Spinal cord (tissue), 10 donors: ENCODE measurements at places on chromosomes 2 and 18.
A peak's percentile ranks its signal among the peaks of the same experiment; 100 is the strongest.

GRCh38 chr2:71531522-71532047, 78.2 kb downstream of the DYSF start:
- DNase-seq = no peak

- DNase-seq = no peak
Measured at GRCh38 chr2:10188211-10188610, 65.7 kb downstream of the RRM2 start.

DNA sequence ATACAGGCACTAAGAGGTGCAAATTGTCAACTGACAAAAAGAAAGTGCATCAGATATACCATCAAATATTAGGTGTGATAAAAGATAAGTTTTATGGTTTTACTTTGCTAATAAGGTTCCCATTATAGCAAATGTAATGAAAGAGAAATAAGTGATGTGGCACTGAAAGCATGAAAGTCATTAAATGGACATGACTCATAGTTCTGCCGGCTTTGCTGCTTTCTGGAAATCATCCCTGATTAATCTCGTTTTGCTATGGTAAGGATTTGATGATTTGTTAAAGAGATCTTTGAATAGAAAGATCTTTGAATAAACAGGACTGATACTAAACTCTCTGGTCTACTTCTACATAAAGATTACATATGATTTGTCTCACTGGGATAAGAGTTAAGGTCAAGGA, 72.7 kb downstream of the CLIP4 start:
- no peak for DNase-seq

DNA sequence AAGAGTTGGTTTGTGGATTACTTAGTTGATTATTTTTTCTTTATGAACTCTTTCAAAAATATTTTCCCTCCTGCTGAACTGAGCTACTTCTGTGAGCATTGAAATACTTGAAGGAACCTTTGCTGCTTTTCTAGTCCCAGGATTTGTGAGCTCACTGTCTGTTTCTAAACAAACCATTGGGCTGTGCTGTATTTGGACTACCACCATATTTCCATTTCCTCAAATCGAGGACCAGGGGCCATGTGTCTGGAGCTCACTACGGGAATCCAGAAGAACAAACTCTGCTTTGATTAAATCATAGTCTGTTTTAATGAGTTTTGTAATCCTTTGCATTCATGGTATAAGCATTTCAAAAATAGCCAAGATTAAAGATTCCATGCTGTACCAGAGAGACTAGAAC, 1.3 kb downstream of the MRPL33 start:
- DNase-seq = no peak

- no peak for DNase-seq
Measured at GRCh38 chr18:58276789-58277739, 233.0 kb downstream of the NEDD4L start.

DNA sequence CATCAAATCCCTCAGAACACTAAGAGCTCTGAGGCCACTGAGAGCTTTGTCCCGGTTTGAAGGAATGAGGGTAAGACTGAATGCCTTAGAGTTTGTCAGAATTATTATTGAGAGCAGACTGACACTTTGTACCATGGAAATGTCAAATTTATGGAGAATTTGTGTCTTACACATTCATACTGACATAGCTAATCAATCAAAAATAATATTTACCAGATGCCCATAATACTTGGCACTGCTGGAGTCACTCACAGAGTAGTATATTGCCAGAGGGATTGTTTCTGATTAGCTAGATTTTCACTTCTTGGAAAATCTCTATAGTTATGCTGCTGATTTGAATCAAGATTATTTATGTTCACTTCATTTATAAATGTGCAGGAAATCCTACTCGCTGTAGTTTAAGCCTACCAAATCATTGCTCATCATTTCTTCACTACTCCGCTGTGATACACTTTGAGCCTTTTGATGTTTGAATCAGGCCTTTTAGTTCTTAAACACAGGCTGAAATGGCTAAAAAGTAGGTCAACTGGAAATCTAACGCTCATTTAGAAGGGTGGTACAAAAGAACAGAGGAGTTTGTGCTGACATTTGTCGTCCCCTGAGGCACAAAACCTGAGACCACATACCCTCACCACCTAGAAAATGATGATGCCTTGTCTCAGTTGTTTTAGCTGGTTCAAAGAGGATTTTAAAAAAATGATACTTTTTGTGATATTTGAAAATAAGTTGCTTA, 96.1 kb upstream of the CSRNP3 start:
- peak; percentile 7 for DNase-seq

DNA sequence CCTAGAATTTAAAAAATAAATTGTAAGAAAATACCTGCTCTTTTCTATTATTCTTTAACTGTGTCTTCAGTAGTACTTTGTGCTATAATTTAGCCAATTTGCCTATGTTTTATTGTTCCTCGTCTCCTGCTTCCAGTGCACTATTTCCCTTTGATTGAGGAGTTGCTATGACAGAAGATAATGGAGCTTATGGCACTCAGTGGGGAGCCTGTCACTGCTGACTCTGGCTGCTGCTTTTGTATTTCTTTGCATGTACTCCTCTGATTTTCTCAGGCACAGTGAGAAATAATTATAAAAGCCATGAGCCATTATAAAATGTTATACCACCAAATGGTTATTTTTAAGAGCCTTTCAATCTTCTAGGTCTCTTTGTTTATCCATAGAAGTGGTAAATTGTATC, 1310.8 kb upstream of the SLC39A10 start:
- DNase-seq = no peak

DNA sequence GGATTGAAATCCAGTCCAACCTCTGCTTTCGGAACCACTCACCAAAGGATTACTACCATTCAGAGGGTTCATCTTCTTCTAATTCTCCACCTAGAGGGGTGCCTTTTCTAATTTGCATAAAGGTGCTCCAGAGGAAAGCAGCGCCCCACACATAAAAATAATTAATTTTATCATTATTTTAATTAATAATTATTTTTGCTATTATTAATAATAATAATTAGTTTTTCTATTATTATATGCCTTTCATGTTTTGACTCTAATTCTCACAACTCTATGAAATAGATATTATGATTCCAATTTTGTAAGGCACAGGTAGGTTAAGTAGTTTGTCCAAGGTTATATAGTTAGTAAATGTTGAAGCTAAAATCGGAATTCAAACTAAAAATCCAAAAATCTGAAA, 51.9 kb downstream of the UNC80 start:
- no peak for DNase-seq

DNA sequence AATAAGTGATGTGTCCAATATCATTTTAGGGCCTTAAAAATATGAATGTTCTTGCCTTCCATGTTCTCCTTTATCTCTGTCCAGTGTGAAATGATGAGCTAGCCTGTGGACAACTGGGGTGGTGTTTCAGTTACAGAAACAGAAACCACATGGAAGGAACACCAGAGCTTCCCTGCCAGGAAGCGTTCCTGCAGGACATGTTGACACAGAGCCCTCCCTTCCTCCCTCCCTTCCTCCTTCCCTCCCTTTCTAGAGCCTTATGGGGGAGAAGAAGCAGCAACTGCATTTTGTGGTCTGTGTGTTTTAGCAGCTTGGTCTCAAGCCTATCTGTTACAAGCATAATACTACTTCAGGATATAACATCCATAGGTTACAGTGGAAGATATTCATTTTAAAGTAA, 539.7 kb upstream of the NETO1 start:
- DNase-seq = no peak

GRCh38 chr2:69033461-69034095, 20.6 kb downstream of the ANTXR1 start:
- no peak for DNase-seq

DNA sequence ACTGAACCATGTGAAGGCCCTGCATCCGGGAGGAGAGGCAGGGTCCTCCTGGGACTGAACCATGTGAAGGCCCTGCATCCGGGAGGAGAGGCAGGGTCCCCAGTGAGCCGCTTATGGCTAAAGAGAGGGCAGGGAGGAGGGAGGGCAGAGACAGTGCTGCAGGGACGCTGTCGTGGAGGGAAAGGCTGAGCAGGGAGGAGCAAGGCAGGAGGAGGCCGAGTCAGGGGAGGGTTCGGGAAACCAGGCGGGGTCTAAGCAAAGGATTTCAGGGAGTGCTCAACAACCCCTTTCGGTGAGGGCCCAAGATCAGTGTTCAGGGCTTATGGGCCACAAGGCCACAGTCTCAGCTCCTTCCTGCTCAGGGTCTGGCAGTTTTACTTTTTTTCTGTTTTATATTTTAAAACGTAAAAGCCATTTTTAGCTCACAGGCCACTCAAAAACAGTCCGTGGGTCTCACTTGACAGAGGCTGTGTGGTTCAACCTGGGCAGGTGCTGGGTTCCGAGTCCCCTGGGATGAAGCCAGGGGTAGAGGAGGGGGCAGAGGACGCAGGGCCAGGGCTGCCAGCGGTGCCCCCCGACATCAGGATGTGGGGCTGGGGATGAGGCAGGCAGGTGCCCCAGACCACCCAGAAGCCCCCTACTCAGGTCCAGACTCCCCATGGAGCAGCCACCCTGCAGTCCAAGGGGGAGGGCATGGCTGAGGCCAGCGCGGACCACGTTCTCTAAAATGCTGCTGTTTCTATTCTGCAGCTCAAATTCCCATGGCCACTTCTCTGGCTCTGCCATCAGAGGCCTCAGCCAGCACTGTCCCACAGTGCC, 5.2 kb downstream of the TMEM18 start:
- DNase-seq = no peak

DNA sequence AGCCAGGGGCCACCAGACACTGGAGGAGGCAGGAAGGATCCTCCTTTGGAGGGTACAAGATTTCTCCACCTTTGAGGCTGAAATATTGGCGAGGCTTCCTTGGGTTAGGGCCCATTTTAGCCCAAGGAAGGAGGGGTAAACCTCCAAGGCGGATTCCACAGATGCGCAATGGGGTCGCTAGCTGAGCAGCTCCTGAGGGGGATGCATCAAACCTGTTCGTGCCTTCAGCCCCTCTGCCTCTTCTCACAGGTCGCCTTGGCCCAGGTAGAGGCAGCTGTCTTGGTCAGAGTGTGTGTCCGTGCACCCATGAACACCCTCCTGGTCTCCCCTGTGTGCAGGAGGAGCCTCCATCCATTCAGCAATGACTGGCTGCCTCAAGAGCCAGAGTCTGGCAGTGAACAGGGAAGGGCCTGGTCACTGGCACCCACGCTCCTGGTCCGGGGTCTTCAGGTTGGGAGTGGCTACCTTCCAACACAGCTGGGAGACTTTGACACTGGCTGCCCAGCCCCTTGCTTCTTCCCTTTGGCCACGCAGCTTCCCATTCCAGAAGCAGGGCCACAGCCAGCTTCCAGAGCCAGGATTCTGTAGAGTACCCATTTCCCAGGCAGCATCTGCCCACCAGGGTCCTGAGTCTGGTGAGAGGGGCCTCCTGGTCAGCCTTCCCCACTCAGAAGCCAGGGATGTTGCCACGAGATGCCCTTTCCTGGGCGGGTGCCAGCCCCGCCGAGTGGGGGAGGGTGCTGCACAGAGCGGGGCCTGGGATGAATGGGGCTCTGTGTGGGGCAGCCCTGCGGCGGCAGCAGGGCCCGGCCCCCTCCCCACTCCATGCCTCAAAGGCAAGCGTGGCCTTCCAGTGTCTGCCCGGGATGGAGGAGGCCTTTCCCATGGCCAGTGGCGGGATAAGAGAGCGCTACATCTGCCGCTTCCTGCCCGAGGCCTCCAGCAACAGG, 95.8 kb upstream of the GPC1 start:
- peak; percentile 81 for DNase-seq

- peak; percentile 51 for DNase-seq
Measured at GRCh38 chr2:217366966-217367365, 507.1 kb upstream of the TNP1 start.

DNA sequence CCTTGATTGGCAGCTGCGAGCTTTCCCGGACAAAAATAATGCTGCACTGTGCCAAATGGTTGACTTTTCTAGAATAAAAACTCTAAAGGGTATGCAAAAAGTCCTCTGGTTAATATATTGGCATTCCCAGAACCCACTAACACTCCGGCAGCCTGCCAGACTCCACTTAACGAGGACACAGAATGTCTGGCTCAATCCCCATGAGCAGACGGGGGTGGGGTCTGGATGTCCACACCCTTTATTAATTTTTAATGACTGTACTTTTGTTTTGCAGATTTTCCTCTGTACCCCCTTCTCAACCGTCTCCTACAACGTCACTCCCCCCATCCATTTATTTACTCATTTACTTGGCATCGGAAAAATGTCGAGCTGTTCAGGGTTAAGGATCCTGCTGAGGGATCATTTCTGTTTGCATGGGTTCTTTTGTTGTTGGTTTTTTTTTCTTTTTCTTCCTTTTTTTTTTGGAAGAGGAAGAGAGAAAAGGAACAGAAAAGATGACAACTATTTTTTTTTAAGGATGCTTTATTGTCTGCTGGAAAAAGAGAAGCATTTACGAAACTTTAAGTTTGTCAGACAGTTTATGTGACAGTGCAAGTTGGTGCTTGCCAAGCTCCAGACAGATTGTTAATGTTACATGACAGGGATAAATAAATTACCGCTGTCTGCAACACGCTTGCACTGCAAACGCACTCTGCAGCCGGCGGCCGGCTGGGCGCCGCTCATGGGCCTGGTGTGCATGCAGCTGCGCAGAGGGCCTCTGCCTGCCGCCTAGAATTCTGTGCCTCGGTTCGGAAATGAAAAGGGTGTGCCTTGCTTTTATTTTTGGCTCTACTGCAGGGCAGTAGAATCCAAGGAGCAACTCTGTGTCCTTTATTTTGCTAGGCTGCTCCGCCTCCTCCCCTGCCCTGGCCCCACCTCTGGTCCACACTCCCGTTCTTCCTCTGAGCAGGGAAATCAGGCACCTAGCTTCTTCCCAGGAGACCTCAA, 3.6 kb downstream of the LDLRAD4 start:
- no peak for DNase-seq

GRCh38 chr2:54967759-54968365, 82.4 kb downstream of the RTN4 start:
- DNase-seq = no peak

DNA sequence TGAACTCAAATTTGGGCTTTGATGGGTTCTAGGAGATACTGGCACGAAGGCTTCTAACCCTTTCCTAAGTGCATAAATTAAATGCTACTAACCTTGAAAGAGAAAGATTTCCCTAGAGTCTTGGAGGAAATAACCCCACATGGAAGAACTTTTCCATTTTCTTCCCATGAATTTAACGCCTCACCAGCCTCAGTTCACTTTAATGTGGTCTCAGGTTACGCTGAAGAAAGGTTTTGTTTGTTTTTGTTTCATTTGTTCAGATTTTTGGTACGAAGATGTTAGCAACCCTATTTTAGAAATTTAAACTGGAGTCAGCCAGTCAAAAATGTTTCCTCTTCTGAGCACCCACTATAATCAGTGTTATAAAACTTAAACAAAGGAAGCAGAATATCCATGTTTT, 30.7 kb downstream of the METTL4 start:
- DNase-seq = no peak

DNA sequence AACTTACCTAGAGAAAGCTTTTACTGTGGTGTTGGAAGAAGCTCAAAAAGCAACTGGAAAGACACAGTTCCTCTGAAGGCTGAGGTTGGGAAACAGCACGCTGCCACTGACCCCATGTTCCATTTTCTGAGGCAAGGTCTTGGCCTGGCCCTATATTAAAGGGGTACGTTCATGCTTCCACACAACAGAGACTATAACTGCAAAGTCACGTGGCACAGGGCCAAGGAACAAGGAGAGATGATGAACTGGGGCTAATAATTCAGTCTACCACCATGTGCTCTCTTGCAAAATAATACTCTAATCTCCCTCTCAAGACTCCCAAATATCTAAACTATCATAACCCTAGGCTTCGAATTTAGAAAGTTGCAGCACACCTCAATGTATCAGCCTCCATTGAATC, 381.6 kb downstream of the DSEL start:
- DNase-seq = no peak
